ENCODE measurements at places on chromosomes 7 and 10.

- DNase-seq: no peak
These were observed 23.8 kb upstream of the FZD1 start for GRCh38 chr7:91240376-91240941.

DNA sequence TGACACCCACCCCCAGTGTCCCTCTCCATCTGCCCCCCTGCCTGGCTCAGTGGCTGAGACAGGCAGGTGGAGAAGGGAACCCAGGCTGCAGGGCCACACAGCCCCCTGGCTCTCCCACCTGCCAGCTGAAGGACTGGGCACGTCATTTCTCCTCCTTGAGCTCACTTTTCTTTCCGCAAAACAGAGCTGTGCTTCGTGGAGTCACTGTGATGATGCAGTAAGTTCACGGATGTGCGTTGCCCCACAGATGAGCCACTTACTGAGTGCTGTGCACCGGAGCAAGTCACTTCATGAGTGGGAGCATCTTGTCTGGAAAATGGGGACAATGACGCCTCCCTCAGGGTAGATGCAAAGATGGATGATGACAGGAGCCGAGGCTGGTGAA, 2.7 kb downstream of the OPN4 start:
- no peak for DNase-seq

DNA sequence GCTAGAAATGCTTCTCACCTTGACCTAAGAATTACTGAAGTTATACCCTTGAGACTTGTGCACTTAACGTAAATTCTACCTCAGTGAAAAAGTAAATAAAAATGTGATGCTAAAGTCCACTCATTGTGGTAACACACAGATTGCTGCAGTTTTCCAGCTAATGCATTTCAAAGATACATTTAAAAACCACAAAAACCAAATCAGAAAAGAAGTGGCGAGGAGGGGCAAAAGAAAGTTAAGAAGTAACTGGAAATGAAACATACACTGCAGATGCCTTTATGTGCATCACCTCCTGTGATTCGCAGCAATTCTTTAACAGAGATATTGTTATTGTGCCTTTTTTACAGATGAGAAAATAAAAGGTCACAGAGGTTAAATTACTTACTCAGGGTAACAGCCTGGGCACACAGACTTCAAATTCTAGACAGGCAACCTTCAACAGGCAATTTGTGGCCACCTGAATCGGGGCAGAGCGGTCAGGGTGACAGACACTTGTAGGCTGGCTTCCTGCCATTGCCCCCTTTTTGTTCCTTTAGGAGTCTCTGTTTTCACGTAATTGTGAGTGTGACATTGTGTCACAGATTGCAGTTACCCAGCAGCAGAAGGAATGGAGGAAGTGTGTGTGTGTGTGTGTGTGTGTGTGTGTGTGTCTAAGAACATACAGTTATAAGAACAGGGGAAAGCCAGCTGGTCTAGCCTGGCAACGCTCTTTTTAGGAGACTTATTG, 1.9 kb downstream of the WIPF3 start:
- no peak for DNase-seq

- no peak for DNase-seq
These were observed 19.8 kb downstream of the PRSS2 start for GRCh38 chr7:142790555-142790954.

DNA sequence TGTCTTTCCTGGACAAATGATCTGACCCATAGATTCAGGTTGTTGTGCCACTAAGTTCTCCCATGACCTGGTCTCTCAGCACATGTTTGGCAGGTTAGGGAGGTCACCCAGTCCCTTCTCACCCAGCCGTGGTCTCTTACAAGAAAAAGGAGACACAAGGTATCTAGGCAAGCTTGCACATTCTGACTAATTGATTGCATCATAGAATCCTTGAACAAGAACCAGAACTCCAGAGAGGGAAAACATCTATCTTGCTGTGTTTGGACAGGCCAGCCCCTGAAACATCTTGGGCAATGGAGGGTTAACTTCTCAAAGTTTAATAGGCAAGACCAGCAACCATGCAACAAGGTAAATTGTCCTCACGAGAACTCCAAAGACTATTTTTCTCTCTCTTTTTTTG, 8.5 kb upstream of the HK1 start:
- no peak for DNase-seq

DNA sequence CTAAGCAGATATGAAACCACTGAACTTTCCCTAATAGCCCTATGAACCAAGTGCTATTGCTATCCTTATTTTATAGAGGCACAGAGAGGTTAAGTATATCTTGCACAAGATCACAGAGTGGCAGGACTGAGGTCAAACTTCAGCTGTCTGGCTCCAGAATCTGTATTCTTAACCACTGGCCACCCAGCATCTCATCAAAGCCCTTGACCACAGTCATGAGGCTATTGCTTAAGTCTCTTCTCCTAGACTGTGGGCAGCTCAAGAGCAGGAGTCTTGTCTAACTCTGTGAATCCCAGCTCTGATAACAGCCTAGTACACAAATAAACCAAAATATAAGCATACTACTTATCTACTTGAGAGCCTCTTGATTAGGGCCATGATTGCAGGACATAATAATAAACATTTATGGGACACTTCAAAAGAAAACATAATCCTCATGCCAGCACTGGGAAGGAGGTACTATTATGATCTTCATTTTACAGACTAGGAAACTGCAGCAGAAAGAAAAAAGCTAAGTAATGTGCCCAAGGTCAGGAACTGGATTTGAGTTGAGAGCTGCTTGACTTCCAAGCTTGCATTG, 22.4 kb upstream of the SMC3 start:
- no peak for DNase-seq

GRCh38 chr7:134101716-134102115, 25.4 kb upstream of the LRGUK start:
- no peak for DNase-seq

DNA sequence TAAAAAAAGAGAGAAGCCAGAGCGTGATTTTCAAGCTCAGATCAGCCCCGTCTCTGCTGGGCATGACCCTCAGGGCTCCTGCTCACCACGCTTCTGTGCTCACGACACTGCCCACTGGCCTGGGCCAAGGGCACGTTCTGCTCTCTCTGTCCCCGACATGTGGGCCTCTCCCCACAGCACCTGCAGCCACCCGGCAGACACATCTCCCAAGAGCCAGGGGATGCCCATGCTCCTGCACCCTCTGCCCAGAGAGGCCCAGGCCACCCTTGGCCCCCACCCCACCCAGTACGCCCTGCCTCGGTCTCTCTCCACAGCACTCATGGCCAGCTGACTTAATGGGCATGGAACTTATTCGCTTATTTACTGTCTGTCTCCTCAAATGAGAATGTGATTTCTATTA, 175.4 kb upstream of the RNF32 start:
- no peak for DNase-seq
